CD4-positive, alpha-beta T cell treated with Interleukin-6 for 4 hours (primary cell): ENCODE measurements at places on chromosomes 2 and 18.

DNA sequence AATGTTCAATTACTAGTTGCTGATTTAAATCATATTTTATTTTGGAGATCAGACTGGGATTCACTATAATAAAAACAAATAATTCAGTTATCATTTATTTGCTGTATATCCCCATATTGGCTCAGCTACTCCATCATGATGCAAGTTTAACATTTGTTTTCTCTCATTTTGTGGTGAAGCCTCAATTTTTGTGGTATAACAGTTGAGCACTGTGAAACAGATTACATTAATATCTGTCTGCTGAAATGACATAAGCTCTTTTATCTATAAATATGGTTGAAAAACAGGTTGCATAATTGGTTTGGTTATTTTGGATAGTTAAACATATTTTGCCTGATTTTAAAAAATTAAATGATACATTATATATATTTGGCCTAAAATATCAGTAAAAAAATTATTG lies 67.7 kb downstream of the DPP4 start:
- DNase-seq = no peak

GRCh38 chr2:62313449-62314227 lies 117.7 kb downstream of the B3GNT2 start:
- no peak for DNase-seq

GRCh38 chr18:31990823-31991222 lies 27.8 kb upstream of the RNF125 start:
- no peak for DNase-seq

- DNase-seq = no peak
Observed at GRCh38 chr18:75133721-75134610, 75.0 kb downstream of the PTGR3 start.

DNA sequence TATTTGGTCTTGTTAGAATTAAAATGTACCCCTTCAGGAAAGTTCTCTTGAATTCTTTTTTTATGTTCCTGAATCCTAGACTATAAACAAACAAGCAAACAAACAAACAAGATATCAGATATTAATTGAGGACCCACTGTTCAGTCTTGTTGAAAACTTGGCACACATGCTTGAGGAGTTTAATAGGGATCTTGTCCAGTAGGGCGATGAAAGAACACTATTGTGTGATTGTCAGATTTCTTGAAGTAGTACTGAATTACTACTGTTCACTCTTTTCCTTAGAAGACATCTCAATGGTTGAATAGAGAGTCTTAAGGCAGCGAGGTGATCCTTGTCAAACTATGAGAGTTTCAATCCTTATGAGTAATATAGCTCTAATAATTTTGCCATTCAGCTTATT lies 130.2 kb downstream of the PTPRM start:
- no peak for DNase-seq

- no peak for DNase-seq
Observed at GRCh38 chr2:16321872-16322271, 343.8 kb downstream of the CYRIA start.

DNA sequence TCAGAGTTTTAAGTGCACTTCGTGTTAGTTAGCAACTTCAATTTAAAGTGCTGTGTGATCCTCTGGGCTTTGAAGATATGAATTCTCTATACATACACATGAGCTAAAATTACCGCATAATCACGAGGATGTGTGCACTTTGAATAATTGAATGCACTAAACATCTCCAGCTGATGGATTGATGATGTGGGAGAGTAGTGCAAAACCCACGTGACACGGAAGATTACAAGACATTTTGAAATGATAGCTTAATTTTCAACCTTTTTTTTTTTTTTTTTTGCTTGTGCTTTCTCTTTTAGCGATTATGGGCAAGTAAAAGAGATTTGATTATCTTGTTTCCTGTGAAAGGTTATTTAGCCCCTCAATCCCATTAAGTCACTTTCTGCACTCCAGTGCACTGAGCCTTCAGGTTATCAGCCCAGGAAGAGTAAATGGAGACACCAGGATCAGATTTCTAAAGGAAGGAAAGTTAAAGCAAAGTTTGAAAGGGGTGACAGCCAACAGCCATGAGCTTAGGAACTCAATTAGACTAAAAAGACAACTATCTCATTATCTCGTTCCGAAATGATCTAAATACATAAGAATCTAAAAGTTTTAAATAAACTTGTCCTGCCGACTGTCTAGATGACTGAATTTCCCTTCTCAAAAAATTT lies 81.6 kb downstream of the CDK15 start:
- DNase-seq = no peak

GRCh38 chr2:173963323-173963816 lies 1.8 kb downstream of the SP3 start:
- DNase-seq = peak; percentile 55

DNA sequence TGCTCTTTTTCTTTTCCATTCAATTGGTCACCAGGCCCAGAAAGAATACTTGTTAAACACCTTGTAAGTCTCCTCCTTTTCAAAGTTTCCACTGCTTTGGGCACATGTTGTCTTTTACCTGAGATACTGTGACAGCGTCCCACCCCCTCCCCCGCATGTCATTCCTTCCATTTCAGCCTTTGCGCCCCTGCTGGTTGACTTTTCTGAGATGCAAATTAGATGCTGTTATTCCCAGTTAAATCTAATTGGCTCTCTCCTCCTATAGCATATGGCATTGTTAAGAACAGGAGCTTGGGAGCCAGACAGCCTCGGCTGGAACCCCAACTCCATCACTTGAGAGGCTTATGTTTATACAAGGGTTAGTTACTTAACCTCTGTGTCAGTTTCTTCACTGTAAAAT lies 80.3 kb upstream of the GAREM1 start:
- DNase-seq = no peak
